SK-N-SH (cell line): ENCODE measurements at places on chromosomes 5 and 9. TPM values are rescaled to one million over a fixed set of nuclear protein-coding genes. Genes with fewer than 3 reads are reported as not detected.

GRCh38 chr9:122133263-122133983 lies 26.2 kb downstream of the NDUFA8 start:
- DNase-seq: no peak

GRCh38 chr5:90612919-90613318 lies 54.3 kb downstream of the ADGRV1 start:
- no peak for DNase-seq

DNA sequence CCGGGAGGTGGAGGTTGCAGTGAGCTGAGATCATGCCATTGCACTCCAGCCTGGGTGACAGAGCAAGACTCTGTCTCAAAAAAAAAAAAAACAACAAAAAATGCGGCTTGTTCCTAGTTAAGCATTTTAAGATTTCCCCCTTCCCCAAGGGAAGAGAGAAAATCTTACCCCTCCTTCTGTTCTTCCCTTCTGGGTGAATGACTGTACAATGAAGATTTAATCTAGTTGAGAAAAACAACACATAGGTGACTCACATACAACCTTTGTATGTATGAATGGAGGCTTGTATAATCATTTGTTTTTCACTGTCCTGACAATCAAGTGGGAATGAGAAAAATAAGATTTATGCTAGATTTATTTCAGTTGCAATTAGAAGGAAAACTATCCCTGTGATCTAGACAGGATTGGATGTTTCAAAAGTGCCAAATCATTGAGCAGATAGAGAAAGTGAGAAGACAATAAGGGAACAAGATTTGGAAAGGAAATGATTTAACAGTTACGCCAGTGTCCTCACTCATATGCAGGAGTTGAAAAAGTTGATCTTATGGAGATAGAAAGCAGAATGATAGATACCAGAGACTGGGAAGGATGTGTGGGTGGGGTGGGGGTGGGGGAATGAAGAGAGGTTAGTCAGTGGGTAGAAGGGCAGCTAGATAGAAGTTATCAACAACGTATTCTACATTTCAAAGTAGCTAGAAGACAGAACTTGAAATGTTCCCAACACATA lies 16.7 kb downstream of the GDA start:
- DNase-seq: no peak

DNA sequence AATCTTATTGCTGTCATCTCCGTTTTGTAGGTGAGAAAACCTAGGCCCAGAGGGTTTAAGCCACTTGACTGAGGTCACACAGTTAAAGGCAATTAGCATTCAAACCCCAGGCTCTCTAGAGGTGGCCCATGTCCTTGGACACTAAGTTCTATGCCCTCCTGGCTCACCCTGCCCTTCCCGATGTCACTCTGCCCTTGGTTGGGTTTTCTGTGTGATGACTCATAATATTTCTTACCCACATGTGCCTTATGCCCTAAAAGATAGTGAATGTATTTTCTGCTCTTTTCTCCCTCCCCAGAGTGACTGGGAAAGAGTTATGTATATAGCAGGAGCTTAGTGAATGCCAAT lies 174.5 kb upstream of the PITX1 start:
- DNase-seq: no peak

GRCh38 chr5:174572591-174572990 lies 151.8 kb upstream of the MSX2 start:
- no peak for DNase-seq

DNA sequence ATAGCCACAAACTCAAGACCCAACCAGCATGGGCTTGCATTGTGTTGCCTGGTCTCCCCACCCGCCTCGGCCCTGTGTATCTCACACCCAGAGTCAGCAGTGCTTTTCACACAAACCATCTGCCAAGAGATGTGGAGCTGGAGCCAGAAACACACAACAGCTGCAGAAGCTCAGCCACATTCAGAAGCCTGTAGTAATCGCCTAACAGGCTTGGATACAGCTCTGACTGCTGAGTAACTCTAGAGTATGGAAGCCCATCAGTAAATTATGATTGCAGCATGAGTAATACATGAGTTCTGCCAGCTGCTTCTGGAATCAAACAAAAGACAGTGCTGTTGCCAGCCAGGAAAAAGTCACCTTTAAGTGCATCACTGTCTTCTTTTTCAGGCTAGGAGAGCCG lies 16.0 kb downstream of the TEK start:
- DNase-seq: no peak

GRCh38 chr9:127307802-127308201 lies 43.2 kb downstream of the GARNL3 start:
- DNase-seq: no peak

The TAF1L gene
- polyA plus RNA-seq: 0.02 TPM in 1 of 2 replicates, not detected in the other

The IFNA21 gene
- polyA plus RNA-seq: not detected in 2 replicates

The IL3 gene
- polyA plus RNA-seq: not detected in 2 replicates

DNA sequence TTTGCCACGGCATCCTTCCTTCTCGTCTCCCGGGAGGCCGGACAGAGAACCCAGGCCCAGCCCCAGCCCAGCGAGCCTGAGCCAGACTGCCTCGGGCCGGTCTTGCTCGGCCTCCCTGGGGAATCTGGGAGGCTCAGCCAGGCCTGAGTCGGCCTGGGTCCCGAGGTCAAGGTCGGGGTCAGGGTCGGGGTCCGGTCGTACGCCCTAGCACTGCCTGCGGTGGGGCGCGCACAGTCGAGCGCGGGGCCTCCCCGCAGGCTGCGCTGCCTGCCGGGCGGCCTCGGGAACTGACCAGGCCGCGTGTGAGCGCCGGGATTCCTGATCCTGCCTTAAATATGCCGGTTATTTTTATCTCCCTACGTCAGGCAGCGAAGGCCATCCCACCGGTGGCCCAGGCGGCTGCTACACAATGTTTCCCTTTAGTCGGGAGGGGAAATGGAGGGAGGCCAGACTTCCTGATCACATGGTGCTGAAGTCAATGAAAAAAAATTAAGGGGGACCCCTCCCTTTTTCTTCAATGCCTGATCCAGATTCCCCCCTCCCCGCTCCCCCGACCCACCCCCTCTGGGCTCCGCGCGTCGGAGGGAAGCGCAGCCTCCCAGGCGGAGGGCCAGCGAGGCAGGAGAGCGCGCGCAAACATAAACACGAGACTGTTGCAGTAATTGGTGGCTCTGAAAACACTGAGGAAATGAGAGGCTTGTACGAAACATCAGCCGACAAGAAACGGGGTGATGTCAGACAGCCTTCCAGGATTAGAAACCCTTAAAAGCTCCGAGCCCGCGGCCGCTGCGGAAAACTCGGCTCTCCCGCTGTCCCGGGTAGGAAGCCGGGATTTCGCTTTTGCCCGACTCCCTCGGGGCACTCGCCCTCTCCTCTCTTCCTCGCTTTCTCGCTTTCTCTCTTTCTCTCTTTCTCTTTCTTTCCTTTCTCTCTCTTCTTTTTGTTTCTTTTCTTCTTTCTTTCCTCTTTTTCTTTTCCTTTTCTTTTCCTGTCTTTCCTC lies 148.2 kb upstream of the KLF4 start:
- peak; percentile 57 for DNase-seq

GRCh38 chr5:152271420-152271819 lies 133.7 kb downstream of the NMUR2 start:
- no peak for DNase-seq

DNA sequence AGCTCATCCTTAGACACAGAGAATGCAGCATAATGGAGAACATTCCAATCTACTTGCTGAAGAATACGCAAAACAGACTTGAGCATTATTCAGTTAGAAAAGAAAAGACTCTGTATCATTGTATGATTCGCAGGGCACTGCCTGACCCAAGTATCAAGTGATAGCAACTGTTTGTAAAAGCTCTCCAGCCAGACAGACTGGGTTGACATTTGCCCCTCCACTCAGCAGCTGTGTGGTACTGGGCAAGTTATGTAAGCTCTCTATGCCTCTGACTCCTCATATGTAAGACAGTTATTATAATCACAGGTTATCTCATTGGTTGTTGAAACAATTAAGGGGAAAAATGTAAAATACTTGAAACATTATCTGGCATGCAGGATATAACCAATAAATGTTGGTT lies 505.0 kb downstream of the ELAVL2 start:
- no peak for DNase-seq

The SPATA31E1 gene
- not detected in 2 replicates for polyA plus RNA-seq

DNA sequence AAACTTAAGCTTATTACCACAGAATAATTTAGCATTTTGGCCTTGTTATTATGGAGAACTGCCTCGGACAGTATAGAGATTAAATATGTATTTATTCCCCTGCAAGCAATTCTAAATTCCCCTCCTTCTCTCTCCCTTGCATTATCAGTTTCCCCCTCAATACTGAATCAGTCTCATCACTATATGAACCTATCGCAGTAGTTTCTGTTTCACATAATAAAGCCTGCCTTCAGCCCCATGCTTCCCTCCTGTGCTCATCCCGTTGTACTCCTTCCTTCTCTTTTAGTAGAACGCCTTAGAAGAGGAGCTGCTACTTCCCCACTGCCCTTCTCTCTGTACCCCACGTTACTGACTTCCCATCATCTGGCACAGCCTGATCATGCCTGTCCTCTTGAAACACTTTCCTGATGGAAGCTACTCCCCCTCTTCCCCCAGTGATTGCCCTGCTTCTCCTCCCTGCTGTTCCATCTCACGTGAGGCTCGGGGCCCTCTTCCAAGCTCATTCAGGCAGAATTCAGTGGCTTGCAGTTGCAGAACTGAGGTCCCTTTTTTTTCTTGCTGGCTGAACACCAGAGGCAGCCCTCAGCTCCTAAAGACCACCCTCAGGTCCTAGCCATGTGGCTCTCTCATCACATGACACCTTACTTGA lies 93.4 kb downstream of the PPIC start:
- DNase-seq: no peak

The MAPKAP1 gene
- 97.9 and 117 TPM in 2 replicates for polyA plus RNA-seq

The SLC26A2 gene
- 1.3 and 1.9 TPM in 2 replicates for polyA plus RNA-seq

- DNase-seq: no peak
Observed at GRCh38 chr9:135902655-135903357, 4.5 kb downstream of the CAMSAP1 start.

GRCh38 chr9:87088192-87088591 lies 140.9 kb upstream of the GAS1 start:
- DNase-seq: no peak

The ANKRD18A gene
- polyA plus RNA-seq: 0.02 and 0.08 TPM in 2 replicates

DNA sequence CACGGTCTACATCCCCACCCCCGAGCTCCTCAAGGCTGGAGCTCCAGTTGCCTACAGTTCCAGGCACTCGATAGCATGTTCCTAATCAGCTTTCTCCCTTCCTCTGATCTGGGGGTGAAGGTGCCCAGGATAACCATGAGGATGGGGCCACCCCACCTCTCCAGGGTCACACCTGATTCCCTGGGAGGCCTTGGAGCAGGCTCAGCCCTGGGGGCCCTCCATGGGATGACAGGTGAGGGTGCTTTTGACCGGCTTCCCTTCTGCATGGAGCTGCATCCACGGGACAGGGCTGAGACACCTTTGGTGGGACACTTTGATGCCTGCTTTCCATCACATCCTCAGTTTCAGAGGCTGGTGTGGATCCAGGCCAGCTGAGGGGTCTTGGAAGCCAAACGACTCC lies 28.6 kb downstream of the GADD45G start:
- no peak for DNase-seq

The CDH6 gene
- polyA plus RNA-seq: 1.1 and 1.4 TPM in 2 replicates

The GFPT2 gene
- polyA plus RNA-seq: 8.1 and 8.9 TPM in 2 replicates

GRCh38 chr5:761059-761771 lies 23.3 kb downstream of the ZDHHC11B start:
- peak; percentile 40 for DNase-seq
